ENCODE measurements at places on chromosomes 4 and X.

DNA sequence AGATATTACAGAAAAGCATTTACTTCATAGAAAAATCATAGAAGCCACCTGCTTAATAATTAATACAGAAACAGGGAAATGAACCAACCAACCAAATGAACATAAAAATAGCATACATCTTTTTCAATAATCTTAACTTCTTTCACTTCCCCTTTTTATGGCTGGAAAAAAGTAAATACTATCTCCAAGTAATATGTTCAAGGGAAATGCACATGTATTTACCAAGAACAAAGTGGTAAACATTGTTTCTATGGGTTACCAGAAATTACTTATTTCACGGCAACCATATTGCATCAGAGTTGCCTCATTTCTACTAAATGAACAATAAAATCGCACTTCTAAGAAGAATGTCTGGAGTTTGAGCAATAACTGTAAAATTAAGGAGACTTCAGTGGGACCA lies 321.3 kb downstream of the TMA16 start:
- DNase-seq = no peak

GRCh38 chr4:75001871-75002270 lies 69.0 kb downstream of the PARM1 start:
- no peak for DNase-seq

- DNase-seq = no peak
These were observed 14.6 kb downstream of the HDX start for GRCh38 chrX:84487365-84488353.

GRCh38 chr4:120760047-120760446 lies 162.5 kb downstream of the PRDM5 start:
- no peak for DNase-seq

GRCh38 chrX:111511477-111511876 lies at the start of gene SERTM2:
SERTM2 (plus strand) TSS chrX:111511645; CDS start chrX:111518858, 7,213 bp downstream.
- no peak for DNase-seq

GRCh38 chrX:13360146-13360545 lies 40.3 kb upstream of the ATXN3L start:
- no peak for DNase-seq

DNA sequence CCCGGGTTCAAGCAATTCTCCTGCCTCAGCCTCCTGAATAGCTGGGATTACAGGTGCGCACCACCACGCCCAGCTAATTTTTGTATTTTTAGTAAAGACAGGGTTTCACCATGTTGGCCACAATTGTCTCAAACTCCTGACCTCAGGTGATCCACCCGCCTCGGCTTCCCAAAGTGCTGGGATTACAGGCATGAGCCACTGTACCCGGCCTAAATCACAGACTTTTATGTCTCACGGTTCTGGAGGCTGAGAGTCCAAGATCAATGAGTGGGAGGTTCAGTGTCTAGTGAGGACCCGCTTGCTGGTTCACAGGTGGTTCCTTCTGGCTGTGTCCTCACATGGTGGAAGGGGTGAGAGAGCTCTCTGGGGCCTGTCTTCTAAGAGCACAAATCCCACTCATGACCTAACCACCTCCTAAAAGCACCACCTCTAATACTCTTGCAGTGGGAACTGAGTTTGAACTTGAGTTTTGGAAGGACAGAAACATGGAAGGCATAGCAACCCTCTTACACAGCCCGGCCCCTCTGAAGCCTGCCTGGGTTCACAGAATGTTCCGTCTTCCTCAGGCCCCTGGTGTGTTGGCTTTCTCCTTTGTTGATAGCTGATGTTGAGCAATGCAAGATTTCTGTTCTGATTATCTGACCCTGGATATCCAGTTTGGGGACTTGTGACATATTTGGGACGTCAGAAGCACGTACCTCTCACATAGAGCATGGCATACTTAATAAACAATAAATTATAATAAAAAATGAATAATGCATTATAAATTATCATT lies 1.9 kb upstream of the AKAP17A start:
- no peak for DNase-seq

DNA sequence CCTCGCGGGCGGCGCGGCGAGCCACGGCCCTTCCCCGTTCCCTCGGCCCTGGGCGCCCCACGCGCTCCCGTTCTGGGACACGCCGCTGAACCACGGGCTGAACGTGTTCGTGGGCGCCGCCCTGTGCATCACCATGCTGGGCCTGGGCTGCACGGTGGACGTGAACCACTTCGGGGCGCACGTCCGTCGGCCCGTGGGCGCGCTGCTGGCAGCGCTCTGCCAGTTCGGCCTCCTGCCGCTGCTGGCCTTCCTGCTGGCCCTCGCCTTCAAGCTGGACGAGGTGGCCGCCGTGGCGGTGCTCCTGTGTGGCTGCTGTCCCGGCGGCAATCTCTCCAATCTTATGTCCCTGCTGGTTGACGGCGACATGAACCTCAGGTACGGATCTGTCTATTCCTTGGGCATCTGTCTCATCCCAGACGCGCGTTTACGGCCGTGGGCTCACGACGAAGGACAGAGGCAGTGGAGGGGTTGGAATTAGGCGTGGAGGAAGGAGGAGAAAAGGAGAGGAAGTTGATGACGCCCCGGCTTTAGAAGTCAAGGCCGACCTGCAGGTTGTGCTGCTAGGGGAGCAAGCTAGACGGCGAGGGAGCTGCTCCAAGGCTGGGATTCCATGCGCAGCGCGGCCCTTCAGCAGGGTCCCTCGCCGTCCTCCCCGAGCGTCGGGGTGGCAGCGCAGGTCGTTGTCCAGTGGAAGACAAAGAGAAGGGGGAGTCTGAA lies 792 bp downstream of the SLC10A4 start:
- peak; percentile 15 for DNase-seq

GRCh38 chrX:47179221-47179927 lies 14.3 kb upstream of the UBA1 start:
- DNase-seq = no peak

DNA sequence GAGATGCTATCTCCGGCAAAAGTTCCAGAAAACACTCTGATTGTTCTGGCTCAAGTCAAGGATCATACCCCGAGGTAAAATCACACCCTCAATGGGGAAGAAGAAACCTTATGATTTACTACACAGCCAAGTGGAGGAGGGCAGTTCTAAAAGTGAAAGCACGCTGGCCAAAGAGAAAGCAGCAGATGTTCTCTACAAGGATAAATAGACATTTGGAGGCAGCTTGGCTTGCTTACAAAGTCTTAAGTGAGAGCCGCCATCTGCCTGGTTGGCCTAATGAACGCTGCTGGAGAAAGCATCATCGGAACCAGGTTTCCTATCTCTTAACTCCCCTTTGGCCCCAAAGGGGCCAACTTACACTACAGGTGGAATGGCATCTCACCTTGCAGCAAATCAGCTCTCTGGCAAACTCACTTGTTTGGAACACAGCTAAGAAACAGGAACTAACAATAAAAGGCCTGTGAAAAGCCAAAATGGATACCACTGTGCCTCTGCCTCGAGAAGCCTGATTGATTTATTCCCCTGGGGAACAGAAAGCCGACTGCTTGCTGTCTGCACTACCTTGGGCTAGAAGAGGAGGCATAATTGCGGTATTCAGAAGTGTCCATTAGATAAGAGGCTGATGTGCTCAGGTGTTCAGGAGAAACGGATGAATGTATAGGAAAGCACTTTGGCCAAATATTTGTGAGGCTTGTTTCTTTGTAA lies 22.8 kb downstream of the FRAS1 start:
- DNase-seq = no peak

DNA sequence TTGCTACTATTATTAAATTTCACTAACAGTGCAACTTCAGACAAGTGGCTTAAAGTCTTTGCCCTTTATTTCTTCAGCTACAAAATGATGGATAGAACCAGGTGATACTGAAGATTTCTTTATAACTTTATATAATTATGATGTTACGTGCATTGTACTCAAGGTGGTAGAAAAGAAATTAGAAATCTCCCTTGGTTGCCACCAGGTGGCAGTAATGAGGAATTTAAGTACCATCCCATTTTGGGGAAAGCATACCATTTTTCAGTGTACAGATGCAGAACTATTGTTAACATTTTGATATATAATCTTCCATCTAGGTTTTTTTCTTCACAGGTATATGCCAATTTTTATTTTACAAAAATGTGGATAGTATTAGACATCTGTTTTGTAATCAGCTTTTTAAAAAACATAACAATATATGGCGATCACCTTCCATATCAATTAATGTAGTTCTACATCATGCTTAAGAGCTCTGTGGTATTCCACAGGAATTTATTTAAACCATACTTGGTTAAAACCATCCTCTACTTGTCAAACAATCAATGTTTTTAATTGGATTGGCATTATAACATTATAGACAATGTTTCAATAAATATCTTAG lies 37.7 kb upstream of the RAB33B start:
- peak; percentile 14 for DNase-seq

DNA sequence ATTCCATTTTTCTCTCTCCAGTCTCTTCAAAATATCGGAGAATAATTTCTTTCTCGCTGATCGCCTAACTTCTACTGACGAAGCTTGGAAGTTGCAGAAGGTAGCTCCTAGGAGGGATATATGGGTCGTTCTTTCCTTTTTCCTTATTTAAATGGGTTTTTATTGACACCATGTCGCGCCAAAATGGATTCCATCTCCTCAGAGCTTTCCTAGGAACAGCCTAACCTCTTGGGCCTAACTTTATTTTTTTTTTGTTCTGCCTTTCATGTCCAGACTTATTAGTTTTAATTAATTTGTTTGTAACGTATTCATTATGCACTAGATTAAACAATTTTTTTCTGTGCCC lies 359.4 kb upstream of the ZCCHC13 start:
- DNase-seq = no peak

GRCh38 chr4:17468619-17469221 lies 43.2 kb downstream of the QDPR start:
- DNase-seq = no peak

DNA sequence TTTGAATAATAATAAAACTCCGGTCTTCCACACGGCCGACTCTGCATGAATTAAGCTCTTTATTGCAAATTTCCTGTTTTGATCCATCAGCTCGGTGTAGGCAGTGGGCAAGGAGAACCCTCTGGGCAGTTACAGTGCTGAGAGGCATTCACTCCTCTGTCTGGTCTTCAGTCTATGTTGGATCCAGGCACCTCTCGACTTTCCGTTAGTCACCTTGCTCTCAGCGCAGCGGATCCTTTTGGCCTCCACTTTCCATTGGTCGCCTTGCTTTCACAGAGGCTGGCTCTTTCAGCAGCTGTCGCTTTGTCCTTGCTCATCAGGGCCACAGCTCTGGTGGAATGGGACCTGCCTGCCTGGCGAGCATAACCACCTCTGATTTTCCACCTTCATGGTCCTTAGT lies 52.9 kb downstream of the TRMT44 start:
- DNase-seq = no peak

- no peak for DNase-seq
These were observed 38.4 kb upstream of the FAM9B start for GRCh38 chrX:9072281-9072680.

GRCh38 chr4:165926307-165926706 lies 53.3 kb downstream of the TLL1 start:
- no peak for DNase-seq

- no peak for DNase-seq
These were observed 174.2 kb downstream of the NHS start for GRCh38 chrX:17549107-17549651.

- no peak for DNase-seq
These were observed 118.2 kb downstream of the GPR143 start for GRCh38 chrX:9647431-9647830.

GRCh38 chrX:39843318-39843717 lies 254.4 kb downstream of the BCOR start:
- DNase-seq = no peak

DNA sequence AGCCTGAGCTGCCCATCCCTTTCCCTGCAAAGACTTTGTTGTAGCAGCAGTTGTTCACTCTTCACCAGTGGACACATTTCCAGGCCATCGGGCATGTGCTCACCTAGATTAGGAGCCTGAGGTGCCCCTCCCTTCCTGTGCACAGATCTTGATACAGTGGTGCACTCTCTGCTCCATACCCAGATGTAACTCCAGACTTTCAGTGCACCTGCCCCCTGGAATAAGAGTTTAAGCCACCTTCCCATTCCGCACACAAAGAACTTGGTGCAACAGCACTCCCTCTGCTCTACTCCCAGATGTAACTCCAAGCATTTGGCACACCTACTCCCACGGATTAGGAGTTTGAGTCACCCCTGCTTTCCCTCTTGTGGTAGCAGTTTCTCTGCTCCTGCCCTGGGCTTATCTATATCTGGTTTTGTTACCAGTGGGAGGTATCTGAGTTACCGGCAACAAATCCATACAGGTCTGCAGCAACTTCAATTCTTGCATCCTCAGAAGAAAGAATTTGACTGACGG lies 36.0 kb upstream of the PLK4 start:
- no peak for DNase-seq

GRCh38 chr4:38855466-38855865 lies 1.2 kb downstream of the TLR6 start:
- no peak for DNase-seq

GRCh38 chrX:69024931-69025330 lies 140.3 kb downstream of the PJA1 start:
- no peak for DNase-seq

DNA sequence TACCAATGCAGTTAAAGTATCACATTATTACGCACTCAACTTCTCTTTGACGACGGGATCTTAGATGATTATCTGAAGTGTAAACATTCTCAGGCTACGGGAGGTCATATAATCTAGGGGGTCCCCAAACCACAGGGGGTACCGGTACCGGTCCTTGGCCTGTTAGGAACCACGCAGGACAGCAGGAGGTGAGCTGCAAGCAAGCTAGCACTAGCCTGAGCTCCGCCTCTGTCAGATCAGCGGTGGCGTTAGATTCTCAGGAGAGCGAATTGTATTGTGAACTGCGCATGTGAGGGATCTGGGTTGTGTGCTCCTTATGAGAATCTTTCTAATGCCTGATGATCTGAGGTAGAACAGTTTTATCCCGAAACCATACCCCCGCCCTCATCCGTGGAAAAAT lies 20.6 kb upstream of the PRR27 start:
- no peak for DNase-seq

- no peak for DNase-seq
These were observed 1.2 kb upstream of the TMEM47 start for GRCh38 chrX:34658326-34658725.

- DNase-seq = no peak
These were observed 44.6 kb upstream of the GYPA start for GRCh38 chr4:144185086-144185485.

DNA sequence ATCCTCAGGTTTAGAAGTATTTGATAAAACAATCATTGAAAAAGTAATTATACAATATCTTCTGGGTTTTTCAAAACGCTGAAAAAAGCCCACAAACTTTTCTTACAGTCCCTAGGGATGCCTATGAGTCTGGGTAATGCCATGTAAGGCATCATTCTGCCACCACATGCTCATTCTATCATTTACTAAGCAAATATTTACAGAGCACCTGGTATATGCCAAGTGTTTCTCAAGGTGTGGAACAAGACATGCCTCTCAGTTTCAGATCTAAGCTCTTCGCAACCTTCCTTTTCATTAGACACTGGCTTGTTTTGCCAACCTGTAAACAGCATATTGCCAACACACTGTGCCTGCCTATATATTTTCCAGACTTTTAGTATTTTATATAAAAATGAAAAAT lies 17.7 kb downstream of the MID1 start:
- no peak for DNase-seq

GRCh38 chr4:88027611-88028608 lies 20.5 kb downstream of the PKD2 start:
- no peak for DNase-seq

GRCh38 chr4:161929956-161930355 lies 233.8 kb downstream of the FSTL5 start:
- DNase-seq = no peak

Data from stimulated activated naive CD8-positive, alpha-beta T cell treated with anti-CD3 and anti-CD28 coated beads, Interleukin-15, Interleukin-2, amounts not matched to agents 100 U/mL and 50 U/mL, for 24 hours (primary cell).